Heart right ventricle (tissue), 16 donors: ENCODE measurements at places on chromosomes 7 and 10. TPM values are rescaled to one million over a fixed set of nuclear protein-coding genes. Genes with fewer than 3 reads are reported as not detected.

OTUD1 gene
- 25.6 TPM for total RNA-seq

FKBP6 gene
- total RNA-seq, result not detected

DNA sequence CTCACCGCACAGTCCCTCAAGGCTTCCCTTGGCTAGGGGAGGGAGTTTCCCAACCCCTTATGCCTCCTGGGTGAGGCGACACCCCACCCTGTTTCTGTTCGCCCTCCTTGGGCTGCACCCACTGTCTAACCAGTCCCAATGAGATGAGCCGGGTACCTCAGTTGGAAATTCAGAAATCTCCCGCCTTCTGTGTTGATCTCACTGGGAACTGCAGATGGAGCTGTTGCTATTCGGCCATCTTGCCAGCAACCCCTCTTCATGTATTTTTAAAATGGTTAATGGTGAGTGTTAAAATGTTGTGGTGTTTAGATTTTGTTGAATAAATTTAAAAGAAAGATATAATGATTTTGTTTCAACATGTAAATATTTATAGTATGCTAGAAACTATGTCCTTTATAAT is 22.0 kb downstream of the UMAD1 start:
- H3K27me3 ChIP-seq, result no peaks in the 10 kb centered on the region
- no peak overlapping the region for H3K27ac ChIP-seq
- no peaks in the 10 kb centered on the region for H3K36me3 ChIP-seq
- no peaks in the 10 kb centered on the region for H3K4me1 ChIP-seq
- DNase-seq, result no peak
- no peak overlapping the region for H3K4me3 ChIP-seq

WNT8B gene
- not detected for total RNA-seq

- peak overlapping the region; percentile 45 for H3K4me3 ChIP-seq
- peaks cover 41% of the 10 kb centered on the region for H3K4me1 ChIP-seq
- H3K27ac ChIP-seq, result no peak overlapping the region
- H3K36me3 ChIP-seq, result no peaks in the 10 kb centered on the region
Observed at GRCh38 chr10:100827819-100828737, 82.7 kb downstream of the PAX2 start.

DNA sequence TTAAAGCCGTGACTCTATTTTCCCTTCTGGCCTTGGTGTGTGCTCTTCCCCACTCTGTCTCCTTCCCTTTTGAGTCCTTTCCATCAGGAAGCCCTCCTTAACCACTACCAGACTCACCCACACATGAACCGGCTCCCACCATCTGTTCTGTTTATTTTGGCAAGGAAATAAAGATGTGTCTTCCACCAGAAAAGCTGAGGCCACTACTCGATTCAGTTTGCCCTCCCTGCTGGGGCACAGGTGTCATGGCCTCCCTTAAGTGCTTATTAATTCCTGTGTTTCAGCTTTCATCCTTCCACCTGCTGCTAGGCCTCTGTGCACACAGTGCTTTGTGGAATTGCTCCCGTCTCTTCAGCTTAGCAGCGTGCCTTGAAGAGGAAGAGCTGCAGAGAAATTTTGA is 16.7 kb downstream of the POR start:
- no peaks in the 10 kb centered on the region for H3K27me3 ChIP-seq
- H3K36me3 ChIP-seq, result peaks cover 11% of the 10 kb centered on the region
- H3K27ac ChIP-seq, result no peak overlapping the region
- peaks cover under 1% of the 10 kb centered on the region for H3K4me1 ChIP-seq

DNA sequence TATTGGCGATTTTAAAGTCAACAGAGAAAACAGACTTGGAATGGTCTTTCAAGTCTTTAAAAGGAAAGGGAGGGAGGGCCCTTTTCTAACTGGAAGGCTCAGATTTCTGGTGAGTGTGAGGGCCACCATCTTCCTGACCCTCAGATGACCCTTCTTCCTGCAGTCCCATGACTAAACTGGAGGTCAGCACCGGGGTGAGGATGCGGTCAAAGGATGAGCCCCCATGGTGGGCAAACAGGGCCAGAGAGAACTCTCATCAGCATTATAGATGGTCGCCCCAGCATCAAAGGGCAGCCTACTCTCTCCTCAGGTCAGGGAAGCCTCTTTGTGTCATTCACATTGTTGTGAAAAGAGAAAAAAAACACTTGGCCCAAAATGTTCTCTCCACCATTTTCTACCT is 219.2 kb downstream of the LRMDA start:
- H3K4me3 ChIP-seq, result no peak overlapping the region
- no peak overlapping the region for H3K27ac ChIP-seq
- DNase-seq, result no peak
- H3K27me3 ChIP-seq, result no peaks in the 10 kb centered on the region
- peaks cover 31% of the 10 kb centered on the region for H3K4me1 ChIP-seq
